ENCODE measurements at places on chromosomes 7 and 10.

GRCh38 chr10:119461380-119461779 is 81.1 kb downstream of the RGS10 start:
- peak; percentile 97 for ATAC-seq

GRCh38 chr10:108556186-108556585 is 1367.1 kb downstream of the XPNPEP1 start:
- no peak for ATAC-seq

DNA sequence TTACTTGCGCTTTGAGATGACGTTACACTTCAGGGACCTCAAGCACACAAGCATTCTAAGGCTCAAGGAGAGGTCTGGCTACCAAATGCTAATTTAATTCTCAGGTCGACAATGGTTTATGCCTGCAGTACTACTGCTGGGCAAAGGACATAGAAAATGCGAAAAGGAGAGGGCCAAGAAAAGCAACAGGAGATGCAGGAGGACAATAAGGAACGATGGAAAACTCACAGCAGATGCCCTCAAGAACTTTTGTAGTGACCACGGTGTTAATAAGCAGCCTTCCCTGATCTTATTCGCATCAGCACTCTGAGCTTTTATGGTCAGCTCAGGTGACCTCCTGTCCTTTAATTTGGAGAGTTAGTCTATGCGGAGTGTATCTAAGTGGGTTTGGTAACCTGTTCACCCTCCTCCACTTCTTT is 146.3 kb downstream of the GPR85 start:
- no peak for ATAC-seq

DNA sequence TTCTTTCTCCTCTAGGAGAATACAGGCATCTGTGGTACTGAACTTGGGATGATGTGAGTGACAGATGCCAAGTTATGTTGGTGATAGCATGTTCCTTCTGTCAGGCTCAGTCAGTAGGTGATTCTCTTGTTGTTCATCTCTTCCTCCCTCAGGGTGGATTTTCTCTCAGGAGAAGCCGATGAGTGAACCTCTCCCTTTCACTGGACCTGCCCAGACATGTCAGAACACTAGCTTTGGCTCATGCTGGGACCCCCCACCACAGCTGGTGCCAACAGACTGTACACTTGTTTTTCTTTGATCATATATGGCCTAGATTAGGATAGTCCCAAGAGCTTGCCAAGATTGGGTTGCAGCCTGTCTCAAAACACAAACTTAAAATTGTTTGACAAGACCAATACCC is 129.4 kb downstream of the BMPER start:
- no peak for ATAC-seq

DNA sequence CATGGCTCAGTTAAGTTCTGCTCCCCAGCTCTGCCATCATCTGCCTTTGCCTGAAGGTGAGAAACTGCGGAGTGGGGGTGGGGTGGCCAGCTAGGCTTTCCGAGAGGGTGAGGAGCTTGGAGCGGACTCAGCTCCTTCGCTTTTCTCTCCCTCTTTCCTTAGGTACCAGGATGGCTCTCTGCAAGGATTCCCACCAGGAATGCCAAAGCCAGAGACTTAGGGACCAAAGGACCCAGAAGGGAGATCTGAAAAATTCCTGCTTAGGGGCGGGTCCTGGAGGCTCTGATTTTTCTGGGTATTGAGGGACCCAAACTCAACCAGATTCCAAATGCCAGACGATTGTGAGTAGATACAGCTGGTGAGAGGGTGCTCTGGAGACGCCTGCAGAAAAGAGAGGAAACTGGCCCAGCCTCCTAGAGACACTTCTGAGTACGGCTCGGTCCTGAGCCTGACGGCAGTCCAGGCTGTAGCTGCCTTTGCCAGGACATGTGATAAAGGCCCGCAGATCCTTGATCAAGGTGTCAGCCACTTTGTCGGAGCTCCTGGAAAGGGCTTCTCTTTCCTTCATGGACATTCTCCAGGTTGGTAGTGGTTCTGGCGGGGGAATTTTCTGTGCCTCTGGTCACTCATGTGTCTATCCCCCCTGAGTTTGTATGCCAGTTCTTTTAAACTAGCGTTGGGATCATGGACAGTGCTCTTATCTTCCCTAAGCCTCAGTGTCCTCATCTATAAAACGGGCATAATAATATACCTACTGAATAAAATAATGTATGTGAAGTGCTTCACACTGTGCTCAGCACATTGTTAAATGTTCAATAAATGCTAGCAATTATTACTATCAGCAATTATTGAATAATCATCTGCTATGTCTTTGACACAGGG is 42.5 kb upstream of the BTRC start:
- no peak for ATAC-seq

DNA sequence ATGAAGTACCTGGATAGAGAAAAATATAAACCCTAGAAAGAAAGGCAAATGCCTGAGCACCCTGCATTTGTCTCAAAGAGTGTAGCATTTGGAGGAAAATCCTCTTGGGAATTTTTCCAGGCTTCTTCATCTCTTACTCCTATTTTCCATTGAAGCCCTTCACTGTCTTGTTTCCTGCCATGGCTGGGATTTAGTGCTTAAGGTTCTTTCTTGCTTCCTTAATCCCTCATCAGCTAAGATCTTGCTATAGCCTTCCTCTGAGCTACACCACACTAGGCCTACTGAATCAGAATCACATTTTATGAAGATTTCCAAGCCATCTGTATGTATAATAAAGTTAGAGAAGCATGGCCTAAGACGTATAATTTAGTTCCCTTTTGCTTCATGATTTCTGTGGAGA is 97.5 kb upstream of the PHYHIPL start:
- ATAC-seq, result no peak

GRCh38 chr7:2982401-2982800 is 61.3 kb downstream of the CARD11 start:
- ATAC-seq, result no peak

- no peak for ATAC-seq
These were observed 30.1 kb upstream of the PRLHR start for GRCh38 chr10:118625504-118625903.

DNA sequence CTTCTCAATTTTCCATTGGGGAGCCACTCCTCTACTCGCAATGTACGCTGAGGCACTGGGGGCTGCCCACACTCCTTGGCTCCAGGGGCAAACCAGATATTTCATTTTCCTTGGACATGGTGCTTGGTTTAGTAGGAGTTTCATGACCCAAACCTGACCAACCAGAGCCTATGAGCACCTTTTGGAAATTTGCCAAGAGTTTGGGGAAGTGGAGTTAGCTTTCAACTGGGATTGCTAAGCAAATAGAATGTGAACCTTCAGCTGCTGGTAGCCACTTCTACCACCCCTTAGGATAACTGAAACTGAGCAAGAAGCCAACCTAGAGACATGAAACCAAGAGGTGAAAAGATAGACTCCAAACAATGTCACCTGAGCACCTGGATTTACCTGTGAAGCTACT is 74.9 kb upstream of the COL13A1 start:
- ATAC-seq, result no peak

DNA sequence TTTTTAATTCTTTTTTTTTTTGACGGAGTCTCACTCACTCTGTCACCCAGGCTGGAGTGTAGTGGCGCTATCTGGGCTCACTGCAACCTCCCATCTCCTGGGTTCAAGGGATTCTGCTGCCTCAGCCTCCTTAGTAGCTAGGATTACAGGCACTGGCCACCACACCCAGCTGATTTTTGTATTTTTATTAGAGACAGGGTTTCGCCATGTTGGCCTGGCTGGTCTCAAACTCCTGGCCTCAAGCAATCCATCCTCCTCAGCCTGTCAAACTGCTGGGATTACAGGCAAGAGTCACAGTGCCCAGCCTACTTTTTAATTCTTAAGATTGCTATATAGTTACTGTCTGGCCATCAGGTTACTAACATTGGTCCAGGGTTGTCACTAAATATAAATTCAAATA is 59.6 kb downstream of the ZNF277 start:
- no peak for ATAC-seq

DNA sequence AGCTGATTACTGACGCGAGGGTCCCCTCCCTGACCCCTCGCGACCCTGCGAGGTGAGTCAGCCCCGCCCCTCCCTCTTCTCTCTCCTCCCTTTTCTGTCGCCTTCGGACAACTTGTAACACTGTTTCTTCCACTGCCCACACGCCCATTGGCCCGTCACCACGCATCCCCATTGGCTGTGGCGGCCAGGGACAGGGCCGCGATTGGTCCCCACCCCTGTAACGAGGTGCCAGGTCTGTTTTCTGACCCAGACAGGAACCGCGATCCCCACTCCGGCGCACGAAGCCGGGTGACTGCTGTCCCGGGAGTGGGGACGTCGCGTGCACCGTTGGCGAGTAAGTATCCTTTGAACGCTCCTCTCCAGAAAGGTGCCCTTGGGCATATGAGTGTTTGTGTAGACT is at the start of gene STRA8:
TSS of gene STRA8 (plus strand) at position 269 of the 400 bp plus-strand sequence. CDS start 6,687 bp downstream, outside the sequence.
- ATAC-seq, result no peak
